Stimulated activated CD4-positive, alpha-beta T cell treated with anti-CD3 and anti-CD28 coated beads, Interleukin-1b, Interleukin-23, amount 100 ng/mL, for 1 hour (primary cell): ENCODE measurements at places on chromosomes 3 and 15.

DNA sequence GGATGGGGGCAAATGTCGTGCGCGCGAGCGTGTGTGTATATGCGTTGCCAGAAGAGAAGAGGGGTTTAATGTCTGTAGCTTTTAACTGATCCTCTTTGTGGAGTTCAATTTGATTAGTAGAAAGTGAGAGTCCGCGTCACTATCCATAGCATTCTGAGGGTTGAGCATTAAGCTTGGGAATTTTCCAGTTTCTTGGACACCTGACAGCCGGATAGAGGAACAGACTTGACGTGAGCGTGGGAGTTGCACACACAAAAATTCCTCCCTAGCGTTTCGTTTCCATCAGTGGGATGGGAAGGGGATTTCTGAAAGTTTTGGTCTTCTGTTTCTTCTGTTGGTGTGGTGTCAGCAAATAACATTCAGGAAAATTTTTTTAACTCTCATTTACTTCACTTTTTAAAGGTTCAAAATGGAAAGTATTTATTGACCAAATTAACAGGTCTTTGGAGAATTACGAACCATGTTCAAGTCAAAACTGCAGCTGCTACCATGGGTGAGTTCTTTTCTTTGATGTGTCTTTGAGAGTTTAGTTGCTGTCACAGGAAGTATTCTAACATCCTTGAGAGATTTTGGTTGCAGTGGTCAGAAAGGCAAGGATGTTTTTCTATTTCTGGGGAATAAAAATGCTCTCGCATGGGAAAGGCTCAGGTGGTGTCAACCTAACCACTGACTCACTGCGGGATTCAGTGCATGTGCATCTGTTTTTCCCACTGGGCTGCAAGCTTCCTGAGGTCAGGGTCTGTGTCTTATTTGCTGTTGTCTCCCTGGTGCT lies 841 bp downstream of the POGLUT1 start:
- no peak for DNase-seq

DNA sequence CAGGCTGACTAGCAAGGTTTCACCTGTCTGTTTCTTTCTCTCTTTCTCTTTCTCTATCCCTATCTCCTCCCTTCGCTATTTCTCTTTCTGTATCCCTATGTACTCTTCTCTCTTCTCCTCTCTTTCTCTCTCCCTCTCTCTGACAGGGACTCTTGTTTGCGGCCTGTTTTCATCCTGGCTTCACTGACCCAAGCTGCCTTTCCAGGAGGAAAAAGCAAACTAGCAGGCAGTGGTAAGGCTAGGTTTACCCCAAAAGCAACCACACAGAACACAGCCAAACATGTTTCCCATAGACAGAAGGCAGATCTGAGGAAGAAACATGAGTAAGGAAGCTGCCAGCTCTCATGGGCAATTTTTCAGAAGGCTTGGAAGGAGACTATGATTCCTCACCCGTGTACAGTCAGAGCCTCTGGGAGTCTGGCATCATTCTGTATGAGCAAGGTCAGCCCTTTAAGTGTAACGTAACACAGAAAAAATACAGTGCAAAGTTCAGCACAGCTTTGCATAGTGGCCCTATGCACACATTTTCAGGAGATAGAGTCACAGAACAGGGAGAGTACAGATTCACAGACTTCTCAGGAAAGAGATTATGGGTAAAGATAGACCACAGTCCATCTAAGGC lies 61.0 kb downstream of the OCA2 start:
- DNase-seq: no peak

- no peak for DNase-seq
Observed at GRCh38 chr3:155382396-155383042, 89.0 kb upstream of the STRIT1 start.

DNA sequence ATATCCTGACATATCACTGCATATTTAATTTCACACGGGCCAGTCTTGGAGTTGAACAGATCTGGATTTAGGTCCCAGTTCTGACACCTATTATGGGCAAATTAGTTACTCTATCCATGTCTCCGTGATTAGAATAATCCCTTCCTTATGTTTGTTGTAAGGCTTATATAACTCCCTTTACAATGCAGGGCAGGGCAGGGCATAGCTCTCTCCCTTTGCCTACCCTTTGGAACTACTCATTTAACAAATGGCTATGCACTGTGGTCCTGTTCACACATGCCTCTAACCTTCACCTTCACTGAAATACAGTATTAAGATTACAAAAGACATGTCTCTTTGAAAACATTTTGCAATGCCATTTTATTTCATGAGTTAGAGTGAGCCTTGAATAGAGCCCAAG lies 24.8 kb upstream of the ATP13A5 start:
- DNase-seq: no peak

DNA sequence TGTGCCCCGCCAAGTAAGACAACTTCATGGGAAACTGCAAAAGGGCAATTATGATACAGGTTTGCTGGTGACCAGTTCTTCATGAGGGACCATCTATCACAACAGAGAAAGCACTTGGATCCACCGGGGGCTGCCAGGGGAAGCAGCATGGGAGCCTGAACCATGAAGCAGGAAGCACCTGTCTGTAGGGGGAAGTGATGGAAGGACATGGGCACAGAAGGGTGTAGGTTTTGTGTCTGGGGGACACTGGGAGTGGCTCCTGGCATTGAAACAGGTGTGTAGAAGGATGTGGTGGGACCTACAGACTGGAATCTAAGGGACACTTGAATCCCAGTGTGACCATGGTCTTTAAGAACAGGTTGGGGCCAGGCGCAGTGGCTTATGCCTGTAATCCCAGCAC lies 22.6 kb downstream of the MKRN2 start:
- DNase-seq: no peak

- DNase-seq: no peak
Observed at GRCh38 chr15:62873203-62873602, 169.3 kb upstream of the TPM1 start.

- DNase-seq: no peak
Observed at GRCh38 chr3:145429546-145429945, 731.4 kb downstream of the PLOD2 start.

DNA sequence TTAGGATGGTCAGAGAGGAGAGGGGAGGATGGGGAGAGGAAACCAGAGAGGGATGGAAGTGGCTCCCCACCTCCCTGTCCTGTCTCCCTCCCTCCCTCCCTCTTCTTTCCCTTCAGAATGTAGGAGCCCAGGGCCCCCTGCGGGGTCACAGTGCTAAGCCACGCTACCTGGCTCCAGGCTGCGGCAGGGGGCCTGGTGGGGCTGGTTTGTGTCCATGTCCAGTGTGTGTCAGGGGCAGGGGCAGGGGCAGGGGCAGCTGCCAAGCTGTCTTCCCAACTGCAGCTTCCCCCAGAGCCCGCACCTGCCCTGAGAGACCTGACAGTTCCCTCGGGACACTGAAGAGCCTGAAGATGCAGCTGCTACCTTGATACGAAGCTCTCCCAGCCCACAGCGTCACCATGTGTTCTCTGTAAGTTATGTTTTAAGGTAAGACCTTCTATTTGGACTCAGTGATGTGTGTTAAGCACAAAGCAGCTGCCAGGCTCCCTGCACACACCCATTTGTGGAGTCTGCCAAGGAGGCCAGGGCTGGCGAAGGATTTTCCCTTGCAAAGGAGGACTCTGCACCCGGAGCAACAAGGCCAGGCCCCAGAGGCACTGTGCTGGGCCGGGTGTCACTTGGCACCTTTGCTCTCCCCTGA lies 121.8 kb upstream of the SMAD3 start:
- no peak for DNase-seq

GRCh38 chr15:50024281-50024680 lies 94.8 kb downstream of the ATP8B4 start:
- DNase-seq: no peak

- DNase-seq: no peak
Observed at GRCh38 chr3:159149633-159150032, 347.8 kb downstream of the MFSD1 start.

- DNase-seq: no peak
Observed at GRCh38 chr3:46492890-46493547, 4.8 kb upstream of the RTP3 start.

DNA sequence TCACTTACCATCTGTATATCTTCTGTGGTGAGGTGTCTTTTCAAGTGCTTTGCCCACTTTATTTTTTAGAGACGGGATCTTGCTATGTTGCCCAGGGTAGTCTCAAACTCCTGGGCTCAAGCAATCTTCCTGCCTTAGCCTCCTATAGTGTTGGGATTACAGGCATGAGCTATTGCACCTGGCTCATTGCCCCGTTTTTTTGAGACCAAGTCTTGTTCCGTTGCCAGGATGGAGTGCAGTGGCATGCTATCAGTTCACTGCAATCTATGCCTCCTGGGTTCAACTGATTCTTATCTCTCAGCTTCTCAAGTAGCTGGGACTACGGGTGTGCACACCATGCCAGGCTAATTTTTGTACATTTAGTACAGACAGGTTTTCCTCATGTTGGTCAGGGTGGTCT lies 52.5 kb upstream of the TTBK2 start:
- no peak for DNase-seq

DNA sequence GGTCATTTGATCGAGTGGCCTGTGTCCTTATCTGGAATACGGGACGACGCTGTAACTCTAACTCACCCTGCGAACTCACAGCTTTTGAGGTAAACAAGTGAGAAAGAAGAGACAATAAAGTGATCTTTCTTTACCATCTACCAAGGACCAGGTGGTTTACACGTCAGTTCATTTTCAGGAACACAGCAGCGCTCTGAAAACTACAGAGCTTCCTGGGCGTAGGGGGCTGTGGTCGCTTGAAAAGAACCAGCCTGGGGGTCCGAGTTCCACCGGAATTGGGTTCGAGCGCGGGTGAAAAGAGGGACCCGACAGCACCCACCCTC lies 357 bp downstream of the KIAA1143 start:
- DNase-seq: no peak

DNA sequence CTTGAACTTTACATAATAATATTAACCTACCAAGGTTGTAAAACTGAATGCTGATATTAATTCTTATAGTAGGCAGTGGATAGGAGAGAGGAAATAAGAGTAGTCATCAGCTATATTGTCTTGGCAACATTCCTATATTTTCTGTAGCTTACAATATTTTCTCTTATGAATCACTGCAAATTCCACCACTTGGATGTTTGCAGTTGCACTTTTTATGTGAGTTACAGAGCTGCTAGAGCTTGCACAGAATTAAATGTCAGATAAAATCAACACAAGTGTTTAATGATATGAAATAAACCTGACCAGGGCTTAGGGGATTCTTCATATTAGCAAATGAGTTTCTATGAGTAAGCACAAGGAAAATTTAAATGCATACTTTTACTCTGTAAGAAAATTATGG lies 1710.1 kb downstream of the SI start:
- DNase-seq: no peak

GRCh38 chr3:64571982-64572381 lies 115.8 kb downstream of the ADAMTS9 start:
- DNase-seq: no peak

DNA sequence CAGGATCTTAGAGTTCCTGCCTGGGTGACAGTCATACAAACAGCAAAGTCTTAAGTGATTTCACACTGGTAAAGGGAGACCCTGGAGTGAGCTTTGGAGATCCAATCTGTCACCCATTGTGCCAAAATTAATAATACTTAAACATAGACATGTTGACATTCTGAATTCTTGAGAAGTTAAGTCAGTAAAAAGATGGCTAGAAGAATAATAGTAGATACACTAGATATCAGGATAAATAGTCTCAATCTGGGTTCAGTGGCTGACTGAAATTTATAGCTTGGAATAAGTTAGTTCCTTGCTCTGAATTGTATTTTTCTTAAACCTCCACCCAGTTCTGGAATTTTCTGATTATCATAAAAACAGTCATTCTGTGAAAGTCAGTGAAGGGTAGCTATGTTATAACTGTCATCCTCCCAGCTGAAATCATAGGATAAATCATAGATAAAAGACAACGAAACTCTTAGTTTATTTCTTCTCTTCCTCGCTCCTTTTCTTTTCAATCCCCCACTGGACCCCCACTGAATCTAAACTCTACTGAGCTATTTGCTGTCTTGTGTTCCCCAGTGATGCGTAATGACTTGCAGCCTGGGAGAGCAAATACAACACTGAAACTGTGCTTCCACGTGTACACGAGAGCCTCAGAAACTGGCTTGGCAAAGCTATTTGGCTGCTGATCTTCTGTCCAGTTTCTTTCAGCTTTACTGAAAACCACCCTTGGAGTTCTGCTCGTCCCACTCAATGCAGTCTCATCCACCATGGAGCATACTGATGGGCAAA lies 175.4 kb upstream of the TP63 start:
- no peak for DNase-seq

- no peak for DNase-seq
Observed at GRCh38 chr15:62115847-62116246, 49.1 kb downstream of the C2CD4A start.

- no peak for DNase-seq
Observed at GRCh38 chr3:108250626-108251025, 28.4 kb upstream of the IFT57 start.

DNA sequence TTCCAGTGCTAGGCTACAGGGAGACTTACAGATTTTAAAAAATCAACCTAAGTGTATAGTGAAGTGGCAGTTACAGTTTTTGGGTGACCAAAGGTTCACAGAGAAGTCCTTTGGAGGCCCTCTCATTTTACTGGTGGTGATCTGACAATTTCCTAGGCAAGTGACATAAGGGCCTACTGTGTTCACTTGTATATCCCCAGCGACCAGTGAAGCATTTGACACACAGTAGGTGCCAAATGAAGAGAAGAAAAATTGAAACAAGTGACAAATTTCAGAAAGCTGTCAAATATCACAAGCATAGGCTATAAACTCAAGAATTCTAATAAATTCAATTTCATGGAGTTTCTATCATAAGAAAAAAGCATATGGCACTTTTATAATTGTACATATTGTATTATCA lies 89.5 kb downstream of the RPL22L1 start:
- DNase-seq: no peak

DNA sequence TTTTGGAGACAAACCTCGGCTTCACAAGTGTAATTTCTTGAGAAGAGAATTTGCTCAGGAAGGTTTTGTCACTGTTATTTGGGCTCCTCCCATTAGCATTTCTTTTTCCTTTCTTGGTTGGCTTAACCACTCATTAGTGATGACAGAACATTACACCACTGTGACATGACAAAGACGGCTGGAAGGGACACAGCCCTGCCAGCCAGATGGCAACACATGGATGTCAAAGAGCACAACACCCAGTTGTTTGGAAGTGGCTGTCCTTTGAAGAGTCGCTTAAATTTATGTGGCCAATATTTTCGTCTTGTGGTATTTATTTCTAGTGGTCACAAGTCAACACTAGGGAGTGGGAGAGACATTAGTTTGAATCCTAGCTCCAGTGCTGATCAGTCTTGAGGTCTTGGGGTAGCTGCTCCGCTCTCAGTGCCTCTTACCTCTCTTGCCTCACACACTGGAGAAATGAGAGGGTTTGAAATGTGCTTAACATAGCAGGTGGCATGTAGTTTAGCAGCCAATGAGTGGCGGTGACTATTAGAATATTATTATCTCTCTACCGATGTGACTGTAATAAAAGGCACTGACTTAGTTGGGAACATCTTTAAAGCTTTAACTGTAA lies 92.8 kb downstream of the FRMD4B start:
- no peak for DNase-seq

GRCh38 chr3:150278843-150279381 lies 129.2 kb upstream of the TSC22D2 start:
- no peak for DNase-seq
